H1 (cell line): ENCODE measurements at places on chromosomes 5 and 9. TPM values are rescaled to one million over a fixed set of nuclear protein-coding genes. Genes with fewer than 3 reads are reported as not detected.

GRCh38 chr5:40499007-40499406, 180.7 kb upstream of the PTGER4 start:
- DNase-seq = no peak

- no peak for DNase-seq
Observed at GRCh38 chr5:84149094-84149493, 235.6 kb downstream of the EDIL3 start.

DNA sequence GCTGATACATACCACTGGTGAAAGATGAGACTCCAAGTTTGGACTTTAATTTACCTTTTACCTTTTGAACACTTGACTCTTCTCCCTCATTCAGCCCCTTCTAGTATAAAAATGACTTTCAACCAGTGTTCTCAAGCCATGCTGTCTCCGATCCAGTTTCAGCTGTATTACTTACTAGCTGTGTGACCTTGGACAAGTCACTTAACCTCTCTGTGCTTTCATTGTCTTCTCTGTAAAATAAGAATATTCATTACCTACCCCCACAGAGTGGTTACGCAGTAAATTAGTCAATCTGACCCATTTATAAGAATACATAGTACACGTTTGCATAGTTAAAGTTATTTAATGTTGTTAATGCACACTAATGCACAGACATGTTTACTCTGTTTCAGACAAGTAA, 12.6 kb upstream of the CEMIP2 start:
- DNase-seq = no peak

- DNase-seq = no peak
Observed at GRCh38 chr5:149611326-149611725, 30.0 kb downstream of the ARHGEF37 start.

Gene SLC6A3
- 0.46 and 0.48 TPM in 2 replicates for total RNA-seq

Gene CD72
- total RNA-seq = 4.0 and 4.5 TPM in 2 replicates
